ENCODE measurements at places on chromosomes 2 and 18. TPM values are rescaled to one million over a fixed set of nuclear protein-coding genes. Genes with fewer than 3 reads are reported as not detected.

GRCh38 chr18:58501066-58501896, 127.6 kb downstream of the ALPK2 start:
- no peak for DNase-seq

GRCh38 chr2:240329778-240330177, 105.7 kb upstream of the GPC1 start:
- no peak for DNase-seq

- peak; percentile 88 for DNase-seq
These were observed 123.3 kb upstream of the RND3 start for GRCh38 chr2:150610670-150611279.

GRCh38 chr18:78822171-78822948, 157.3 kb upstream of the SALL3 start:
- DNase-seq, result no peak

LAMA1 gene
- not detected for total RNA-seq

- DNase-seq, result no peak
These were observed 39.3 kb upstream of the NFATC1 start for GRCh38 chr18:79356435-79356834.

GRCh38 chr2:6535572-6535971, 330.1 kb downstream of the CMPK2 start:
- no peak for DNase-seq

GRCh38 chr2:71681626-71682025, 228.3 kb downstream of the DYSF start:
- DNase-seq, result no peak

GRCh38 chr18:47545613-47546012, 294.2 kb upstream of the SKOR2 start:
- DNase-seq, result peak; percentile 6

DNA sequence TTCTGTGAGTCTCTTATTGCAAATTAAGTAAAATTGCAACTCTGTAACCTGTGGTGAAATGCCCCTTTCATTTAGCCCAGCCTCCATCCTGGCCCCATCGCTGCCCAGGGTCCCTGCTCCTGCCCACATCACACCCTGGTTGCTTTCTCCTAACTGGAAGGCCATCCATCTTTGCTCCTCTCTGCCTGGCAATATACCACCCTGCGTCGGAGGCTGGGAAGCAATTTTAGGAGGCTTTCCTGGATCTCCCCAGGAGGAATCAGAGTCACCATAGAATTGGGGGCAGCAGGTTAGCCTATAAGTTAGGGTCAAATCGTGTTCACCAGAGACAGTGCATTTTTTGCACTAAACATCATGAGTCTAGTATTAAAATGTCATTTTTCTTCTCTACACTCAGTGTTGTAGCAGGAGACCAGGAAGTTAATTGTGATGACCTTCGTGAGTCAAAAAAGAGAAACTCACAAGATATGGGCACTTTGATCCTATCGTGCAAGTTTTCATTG, 14.5 kb upstream of the TXNDC2 start:
- no peak for DNase-seq

DNA sequence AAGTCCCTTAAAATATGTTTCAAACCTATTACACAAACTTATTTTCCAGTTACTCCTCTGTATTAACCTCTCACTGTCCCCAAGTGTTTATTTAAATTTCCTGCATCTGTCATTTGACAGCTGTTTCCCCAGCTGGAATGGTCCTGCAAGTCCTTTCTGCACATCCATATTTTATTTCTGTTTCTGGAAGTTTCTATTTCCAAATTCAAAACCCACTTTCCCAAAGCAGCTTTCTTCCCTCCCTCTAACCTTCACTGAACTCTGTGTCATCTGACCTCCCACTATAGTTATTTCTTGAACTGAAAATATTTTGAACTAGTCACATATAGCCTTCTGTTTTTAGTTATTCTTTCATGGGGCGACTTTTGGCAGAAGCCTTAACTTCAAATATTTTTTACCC, 459.4 kb upstream of the MC4R start:
- no peak for DNase-seq

DNA sequence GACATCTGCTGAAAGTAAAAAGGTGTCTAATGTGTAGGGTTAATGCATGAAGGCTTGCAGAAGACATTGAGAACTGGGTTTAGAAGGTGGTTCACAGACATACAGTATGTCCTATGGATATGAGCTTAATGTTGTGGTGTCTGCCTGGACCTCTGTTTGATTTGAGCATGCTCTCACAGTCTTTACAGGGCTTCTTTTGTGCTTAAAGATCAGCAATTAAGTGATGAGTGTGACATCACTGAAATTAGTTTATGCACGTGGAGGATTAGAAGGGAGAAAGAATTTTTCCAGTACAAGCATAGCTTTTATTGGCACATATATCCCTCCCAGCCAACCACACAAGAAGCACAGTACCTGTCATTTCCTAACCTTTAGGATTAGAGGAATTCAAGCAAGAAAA, 367.5 kb upstream of the RAB12 start:
- DNase-seq, result no peak

UPP2 gene
- not detected for total RNA-seq

DNA sequence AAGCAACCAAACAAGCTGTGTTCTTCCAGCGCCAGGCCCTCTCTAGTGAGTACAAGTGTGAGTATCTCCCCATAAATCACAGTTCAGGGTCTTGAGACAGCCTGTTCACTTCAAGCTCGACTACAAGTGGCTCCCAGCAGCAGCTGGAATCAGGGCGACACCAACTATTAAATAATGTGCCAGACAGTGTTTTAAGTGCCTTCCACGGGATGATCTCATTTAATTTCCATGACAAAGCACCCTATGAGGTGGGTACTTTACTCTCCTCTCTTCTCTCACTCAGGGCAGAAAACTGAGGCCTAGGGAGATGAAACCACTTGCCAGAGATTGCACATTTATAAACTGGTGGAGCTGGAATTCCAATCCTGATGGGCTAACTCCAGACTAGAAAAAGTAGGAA, 2.6 kb upstream of the FAM136A start:
- DNase-seq, result no peak

DNA sequence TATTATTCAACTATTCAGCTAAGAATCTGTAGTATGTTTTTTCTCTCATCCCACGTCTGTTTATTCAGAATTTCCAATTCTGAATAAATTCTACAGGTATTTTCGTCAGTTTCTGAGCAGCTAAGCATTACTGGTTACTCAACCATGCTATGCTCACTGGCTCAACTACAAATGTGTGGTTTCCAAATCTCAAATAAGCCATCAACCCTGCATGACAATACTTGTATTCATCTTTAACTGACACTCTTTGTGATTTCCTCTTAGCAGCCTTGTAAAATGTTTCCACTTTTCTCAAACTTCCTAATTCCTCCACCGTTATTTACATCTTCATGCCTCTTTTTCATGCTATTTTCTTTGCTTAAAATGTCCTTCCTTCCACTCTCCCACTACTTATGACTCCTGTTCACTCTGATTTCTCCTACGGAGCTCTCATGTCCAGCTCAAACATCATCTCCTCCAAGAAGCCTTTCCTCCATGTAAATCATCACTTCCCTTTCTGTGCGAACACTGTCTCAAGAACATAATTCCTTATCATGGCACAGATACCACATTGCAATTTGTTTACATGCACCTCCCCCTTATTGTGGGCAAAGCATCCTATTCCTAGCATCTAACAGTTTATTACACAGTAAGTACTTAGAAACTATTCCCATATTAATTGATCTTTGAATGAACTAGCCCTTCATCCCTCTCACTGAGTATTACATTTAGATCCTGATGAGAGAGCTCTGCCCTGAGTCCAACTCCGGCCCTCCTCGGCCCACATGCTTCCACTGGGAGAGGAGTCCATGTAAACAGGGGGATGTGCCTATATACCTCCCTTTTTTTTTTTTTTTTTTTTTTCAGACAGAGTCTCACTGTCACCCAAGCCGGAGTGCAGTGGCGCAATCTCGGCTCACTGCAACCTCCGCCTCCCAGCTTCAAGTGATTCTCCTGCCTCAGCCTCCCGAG, 10.5 kb downstream of the CCDC88A start:
- no peak for DNase-seq

MROH2A gene
- 2.4 TPM for total RNA-seq

DNA sequence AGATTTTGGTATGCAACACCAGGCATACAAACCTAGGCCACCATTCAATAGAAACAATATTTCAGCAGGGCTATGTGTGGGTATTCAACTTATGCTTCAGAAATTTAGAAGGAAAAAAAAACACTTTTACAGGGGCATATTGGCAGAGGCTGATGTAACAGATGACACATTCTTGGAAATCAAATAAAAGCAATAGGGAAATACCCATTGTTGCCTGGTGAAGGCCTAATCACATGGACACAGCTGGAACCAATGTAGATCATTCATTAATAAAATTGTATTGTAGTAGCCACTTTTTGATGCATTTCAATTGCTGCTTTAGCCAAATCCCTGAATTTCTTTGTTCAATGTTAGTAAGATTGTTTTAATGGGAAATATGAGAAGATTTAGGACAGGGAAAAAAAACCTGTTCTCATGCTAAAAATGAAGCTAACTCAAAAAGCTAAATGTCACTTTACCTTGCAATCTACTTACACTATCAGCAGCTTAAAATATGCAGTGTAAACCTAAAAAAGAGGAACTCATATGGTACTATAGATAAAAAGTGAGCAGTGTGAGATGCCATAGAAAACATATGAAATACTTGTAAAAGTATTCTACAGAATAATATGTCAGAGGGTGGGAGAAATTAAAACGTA, 289.4 kb downstream of the ZEB2 start:
- no peak for DNase-seq

SIX2 gene
- not detected for total RNA-seq

GRCh38 chr2:216504376-216504762, 5.7 kb downstream of the RPL37A start:
- no peak for DNase-seq

DNA sequence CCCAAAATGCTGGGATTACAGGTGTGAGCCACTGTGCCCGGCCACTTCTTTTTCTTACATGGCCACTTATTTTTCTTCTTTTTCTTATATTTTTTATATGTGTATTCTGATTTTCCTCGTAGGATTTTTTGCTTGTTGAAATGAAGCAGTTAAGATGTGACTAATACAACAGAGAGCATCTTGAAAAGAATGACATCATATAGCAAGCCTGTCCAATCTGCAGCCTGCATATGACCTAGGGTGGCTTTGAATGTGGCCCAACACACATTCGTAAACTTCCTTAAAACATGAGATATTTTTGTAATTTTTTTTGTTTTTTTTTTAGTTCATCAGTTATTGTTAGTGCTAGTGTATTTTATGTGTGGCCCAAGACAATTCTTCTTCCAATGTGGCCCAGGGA, 704.0 kb downstream of the NRXN1 start:
- no peak for DNase-seq

DNA sequence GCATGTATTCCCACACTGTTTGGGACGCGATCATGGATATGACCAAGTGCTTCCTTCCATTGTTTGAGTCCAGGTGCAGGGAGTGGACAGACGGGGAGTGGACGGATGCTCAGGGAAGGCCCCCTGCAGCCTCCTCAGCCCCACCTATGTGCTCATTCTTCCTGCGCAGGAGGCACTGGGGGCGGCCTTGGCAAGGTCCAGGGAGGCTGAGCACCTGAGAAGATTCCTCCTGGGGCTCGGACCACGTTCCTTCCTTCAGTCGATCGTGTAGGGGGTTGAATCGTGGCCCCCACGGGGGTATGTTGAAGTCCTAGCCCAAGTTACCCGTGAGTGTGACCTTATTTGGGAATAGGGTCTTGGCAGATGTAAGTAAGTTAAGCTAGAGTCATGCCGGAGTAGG, 60.4 kb downstream of the ASB1 start:
- no peak for DNase-seq

Measured in HT-29 (cell line).